GM06990 (cell line): ENCODE measurements at places on chromosomes 1 and 21.

- no peak for DNase-seq
Observed at GRCh38 chr21:22132358-22133071, 1134.3 kb downstream of the NCAM2 start.

GRCh38 chr1:245791410-245792312 lies 636.9 kb downstream of the KIF26B start:
- no peak for DNase-seq

DNA sequence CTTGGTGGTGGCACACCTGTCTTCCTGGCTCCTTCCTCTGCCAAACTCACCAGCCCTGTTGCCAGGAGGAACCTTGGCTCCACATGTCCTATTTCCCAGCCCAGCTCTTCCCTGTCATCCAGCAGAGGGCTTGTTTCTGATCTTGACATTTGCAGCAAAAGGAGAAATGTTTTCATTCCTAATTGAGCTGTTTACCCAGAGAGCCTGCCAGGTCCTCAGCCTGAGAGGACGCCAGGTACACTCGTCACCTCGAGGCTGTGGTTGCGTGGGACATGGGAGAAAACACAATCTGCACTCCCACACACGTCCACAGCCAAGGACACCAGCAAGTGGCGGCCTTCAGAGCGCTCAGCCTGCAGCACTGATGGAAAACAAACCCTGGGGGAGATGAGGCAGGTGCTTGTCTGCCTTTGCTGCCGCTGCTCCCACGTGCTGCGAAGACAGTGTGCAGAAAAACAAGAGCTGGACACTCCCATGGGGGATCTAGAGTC lies 132.8 kb upstream of the CD34 start:
- no peak for DNase-seq

- no peak for DNase-seq
Observed at GRCh38 chr21:33261635-33262034, 4.5 kb upstream of the IL10RB start.

GRCh38 chr1:160748878-160749269 lies 9.8 kb downstream of the SLAMF7 start:
- DNase-seq: no peak

DNA sequence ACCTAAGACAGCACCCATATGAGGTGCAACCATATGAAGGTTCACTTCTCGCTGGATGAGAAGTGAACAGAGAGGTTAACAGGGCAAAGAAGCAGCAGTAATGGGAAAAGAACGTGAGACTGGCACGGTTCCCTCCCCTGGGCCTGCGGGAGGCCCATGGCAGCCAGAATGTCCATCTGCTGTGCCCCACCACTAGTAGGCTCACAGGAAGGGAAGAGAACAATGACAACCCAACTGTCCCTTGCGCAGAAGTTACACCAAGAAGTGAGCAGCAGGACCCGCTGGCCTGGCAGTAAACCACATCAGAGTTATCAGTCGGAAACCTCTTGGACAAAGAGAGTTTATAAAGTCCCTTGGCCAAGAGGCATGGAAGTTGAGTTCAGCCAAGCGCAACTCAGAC lies 11.3 kb downstream of the HIVEP3 start:
- DNase-seq: no peak
